ENCODE measurements at places on chromosomes 3 and 15.

GRCh38 chr15:68374168-68374745, 57.7 kb downstream of the ITGA11 start:
- DNase-seq = no peak

GRCh38 chr3:189013224-189013888, 158.4 kb upstream of the TPRG1 start:
- DNase-seq = no peak

GRCh38 chr3:134858441-134859035, 63.5 kb downstream of the EPHB1 start:
- no peak for DNase-seq

GRCh38 chr3:131568460-131568859, 65.7 kb upstream of the MRPL3 start:
- no peak for DNase-seq

GRCh38 chr15:99476413-99477222, 89.2 kb upstream of the MEF2A start:
- peak; percentile 70 for DNase-seq

- DNase-seq = no peak
Measured at GRCh38 chr3:153293265-153293664, 131.2 kb downstream of the RAP2B start.

GRCh38 chr3:102511639-102512038, 76.8 kb downstream of the ZPLD1 start:
- DNase-seq = no peak

- DNase-seq = no peak
Measured at GRCh38 chr3:17802950-17803349, 60.5 kb upstream of the TBC1D5 start.

DNA sequence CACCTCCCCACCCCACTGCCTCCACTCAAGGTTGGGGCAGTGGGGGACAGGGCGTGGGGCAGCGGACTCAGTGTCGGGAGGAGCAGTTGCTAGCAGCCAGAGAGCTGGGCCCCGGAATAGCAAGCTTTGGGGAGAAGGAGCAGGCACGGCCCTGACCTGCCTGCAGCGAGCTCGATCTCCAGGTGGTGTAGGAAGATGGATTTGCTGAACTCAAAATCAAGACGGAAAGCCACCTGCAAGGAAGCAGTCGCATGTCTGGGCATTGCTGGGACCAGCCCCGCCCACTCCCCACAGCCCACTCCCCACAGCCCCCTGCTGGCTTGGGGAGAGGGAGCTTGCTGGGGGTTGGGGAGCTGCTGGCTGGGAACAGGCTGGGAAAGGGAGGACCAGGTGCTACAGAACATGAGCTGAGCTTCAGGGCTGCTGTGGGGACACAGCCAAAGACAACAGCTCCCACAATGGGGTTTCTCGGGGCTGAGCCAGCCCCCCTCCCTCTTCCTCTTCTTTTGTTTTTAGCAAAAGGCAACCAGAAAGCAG, 38.0 kb downstream of the FEM1B start:
- peak; percentile 17 for DNase-seq

DNA sequence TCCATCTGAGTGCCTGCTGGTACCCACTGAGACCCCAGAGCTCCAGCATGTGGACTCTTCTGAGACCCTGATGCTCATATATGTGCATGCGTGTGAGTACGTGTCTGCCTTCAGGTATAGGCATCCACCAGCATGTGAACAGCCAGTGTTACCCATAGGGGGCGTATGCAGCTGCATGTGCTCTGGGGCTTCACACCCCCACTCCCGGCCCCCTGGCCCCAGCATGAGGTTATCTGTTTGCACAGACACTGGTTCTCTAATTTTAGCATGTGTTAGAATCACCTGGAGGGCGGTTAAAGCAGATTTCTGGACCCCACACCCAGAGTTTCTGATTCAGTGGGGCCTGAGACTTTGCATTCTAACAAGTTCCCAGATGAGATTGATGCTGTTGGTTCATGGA, 824 bp upstream of the CILP start:
- DNase-seq = no peak

DNA sequence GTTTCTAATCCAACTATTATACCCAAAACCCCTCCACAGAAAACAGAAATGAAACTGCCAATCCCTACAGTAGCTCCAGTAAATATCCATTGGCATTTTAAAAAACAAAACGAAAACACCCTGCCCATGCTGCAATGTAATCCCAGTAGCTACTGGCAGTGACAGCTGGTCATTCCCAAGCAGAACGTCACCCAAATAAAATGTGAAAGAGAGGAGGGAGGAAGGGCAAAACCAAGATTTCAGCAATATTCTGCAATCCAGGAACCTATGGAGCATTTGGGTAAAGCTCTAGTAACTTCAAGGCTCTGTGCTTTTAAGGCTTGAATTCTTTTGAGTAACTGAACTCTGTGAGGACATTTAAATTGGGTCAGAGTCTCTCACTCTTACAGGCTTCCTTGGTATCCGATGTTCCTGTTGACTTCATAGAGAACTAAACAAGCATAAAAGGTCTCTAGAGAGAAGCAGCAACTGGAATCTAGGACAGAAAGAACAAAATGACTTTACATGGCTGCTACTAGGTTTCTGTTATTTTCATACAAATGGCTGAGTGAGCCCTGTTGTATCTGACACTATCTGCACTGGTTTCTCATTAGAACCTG, 136.2 kb downstream of the TNIK start:
- DNase-seq = no peak

- no peak for DNase-seq
Measured at GRCh38 chr3:144109944-144110343, 138.3 kb downstream of the DIPK2A start.

- no peak for DNase-seq
Measured at GRCh38 chr3:123685780-123686179, 100.9 kb upstream of the HACD2 start.

DNA sequence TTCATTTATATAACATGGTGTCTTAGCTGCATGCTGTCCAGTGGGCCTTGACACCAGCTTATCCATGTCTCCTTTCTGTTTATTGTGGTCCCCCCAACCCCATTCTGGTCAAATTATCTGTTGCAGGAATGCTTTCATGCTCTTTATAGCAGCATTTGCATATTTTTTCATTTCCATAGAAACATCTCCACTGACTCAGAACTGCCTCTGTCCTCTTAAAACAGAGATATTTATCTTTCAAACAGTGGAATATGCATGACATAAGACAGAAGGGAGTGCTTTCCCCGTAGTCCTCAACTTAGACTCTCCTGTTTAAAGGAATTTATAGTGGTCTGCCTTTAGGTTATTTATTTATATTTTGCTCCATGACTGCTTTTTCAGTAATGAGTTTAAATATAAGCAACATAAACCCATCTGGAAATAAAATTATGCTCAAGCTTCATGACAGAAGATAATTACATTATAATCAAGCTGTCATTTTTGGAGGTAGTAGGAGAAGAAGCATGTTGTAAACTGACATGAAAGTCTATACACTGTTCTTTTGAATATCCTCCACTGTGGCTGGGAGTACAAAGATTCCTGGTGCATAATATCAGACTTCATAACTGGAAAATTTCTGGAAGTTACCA, 179.5 kb upstream of the CD96 start:
- no peak for DNase-seq

- DNase-seq = no peak
Measured at GRCh38 chr3:151563305-151563704, 102.4 kb upstream of the IGSF10 start.

DNA sequence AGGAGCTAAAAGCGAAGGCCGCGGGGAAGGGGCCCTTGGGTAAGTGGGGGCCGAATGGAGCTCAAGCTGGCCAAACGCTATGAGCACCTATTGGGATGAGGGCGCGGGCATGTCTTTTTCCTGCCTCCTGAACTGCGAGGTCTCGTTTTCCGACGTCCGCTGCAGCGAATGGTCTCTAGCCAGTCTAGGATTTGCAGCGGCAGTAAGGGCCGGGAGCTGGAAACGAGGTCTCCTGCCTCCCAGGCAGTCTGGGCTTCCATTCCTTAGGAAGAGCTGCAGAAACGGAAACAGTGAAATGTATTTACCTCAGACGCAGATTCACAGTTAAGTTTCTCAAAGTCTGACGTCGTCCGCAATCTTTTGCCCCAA, 517 bp downstream of the TMA7 start:
- no peak for DNase-seq

- no peak for DNase-seq
Measured at GRCh38 chr15:55526559-55527036, 18.6 kb upstream of the DNAAF4 start.

DNA sequence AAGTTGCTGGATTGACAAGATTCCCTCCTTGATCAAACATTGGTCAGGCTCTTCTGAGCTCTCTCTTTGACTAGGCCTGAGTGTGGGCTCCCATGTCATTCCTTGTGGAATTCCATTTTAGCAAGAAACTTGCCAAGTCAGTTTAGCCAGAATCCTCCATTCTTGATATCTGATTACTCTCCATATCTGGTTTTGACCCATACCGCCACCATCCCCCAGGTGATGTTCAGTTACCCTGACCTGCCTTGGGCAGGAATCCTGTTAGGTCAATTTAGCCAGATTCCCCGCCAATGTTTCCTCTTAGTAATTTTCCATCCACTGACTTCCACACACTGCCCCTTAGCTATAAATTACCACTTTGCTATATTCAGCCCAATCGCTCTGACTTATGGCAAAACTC, 1.0 kb upstream of the PCCB start:
- DNase-seq = no peak

DNA sequence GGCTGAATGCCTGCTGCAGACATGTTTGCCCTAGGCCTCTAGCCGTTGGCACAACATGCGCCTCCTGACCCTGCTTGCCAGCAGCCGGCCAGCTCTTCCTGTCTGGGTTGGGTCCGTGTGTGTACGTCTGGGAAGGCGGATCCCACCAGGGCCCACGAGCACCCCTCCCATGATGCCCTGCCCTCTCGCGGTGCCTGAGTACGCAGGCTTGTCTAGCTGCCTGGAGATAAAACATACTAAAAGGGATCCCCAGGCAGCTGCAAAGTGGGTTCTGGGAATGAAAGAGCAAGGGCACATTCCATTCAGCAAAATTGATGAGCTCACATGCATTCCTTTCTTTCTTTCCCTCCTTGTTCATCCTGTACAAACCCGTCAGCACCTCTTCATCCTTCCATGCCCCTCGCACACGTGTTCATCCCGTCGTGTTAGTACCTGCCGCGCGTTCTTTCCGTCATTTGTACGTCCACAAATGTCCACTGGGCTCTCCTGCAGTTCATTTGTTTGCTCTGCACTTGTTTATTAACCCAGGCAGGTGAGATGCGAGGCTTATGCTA, 74.3 kb downstream of the FBLN2 start:
- no peak for DNase-seq

DNA sequence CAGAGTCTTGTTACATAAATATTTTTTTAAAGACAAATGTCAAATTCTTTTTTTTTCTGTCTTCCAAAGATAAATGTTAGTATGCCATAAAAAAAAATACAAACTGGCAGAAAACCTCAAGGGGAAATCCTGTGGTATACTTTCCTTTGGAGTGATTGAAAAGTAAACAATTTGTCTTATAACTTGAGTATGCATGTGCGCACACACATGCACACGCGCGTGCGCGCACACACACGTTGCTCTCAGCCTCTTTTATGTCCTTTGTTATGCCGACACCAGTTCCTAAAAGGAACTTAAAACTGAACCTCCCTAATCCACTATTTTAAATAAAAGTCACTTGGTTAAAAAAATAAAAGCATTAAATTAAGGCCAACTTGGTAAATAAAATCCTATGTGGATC, 58.1 kb downstream of the TGFBR2 start:
- DNase-seq = no peak

GRCh38 chr3:48016301-48016973, at the start of gene MAP4:
MAP4 (minus strand) TSS chr3:48016416; CDS start chr3:47998860, 17,556 bp downstream.
- DNase-seq = no peak

GRCh38 chr3:40200692-40201316, 108.7 kb upstream of the EIF1B start:
- DNase-seq = no peak

GRCh38 chr15:35167675-35168074, 82.6 kb upstream of the NANOGP8 start:
- DNase-seq = no peak

DNA sequence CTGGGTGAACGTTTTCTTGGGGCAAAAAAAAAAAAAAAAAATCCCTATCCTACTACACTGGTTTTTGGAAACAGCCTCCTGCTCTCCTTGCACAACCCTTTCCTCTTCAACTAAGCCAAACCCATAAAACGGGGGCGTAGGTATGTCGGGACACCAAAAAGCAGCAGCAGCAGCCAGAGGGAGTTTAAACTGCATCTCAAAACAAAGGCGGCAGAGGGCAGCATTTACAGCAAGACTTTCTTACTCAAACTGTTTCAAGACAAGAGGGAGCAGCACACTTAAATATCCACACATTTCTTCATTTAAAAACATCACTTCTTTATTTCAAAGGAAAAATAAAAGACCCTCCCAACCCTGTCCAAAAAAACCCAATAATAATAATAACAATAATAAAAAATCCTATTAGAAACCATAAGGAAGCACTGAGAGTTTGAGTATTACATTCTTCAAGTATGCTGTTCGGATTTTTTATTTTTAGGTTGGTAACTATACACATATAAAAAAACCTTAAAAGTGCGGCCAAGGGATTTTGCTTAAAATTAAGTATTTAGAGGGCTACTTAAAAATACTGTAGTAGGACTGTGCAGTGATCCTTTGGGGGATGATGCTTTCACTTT, 43.9 kb upstream of the PLXND1 start:
- DNase-seq = no peak

DNA sequence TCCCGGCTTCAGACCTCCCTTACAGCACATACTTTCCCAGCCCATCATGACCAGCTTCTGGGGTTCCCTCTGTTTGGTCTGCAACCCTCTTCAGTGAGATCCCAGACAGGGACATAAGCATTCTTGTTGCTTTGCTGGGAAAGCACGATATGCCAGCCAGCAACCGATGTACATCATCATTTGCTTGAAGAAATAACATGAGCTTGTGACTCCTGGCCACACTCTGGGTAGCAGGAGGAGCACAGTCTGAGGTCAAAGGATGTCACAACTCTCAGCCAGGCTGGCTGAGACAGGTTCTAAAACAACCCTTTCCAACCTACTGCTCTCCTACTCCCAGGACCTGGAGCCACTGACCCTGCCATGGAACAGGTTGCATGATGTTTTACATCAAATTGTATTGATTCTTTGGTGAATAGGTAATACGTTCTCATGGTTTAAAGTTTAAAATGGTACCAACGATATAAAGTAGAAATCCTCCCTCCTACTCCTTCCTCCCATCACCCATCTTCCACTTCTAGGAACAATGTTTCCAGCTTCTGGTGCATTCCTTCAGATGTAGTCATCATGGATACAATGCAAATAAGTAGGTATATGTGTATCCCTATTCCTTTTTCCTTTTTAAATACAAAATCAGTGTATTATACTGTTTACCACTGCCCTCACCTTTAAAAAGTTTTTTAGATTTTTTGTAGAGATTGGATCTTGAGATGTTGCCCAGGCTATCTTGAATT, 190.3 kb downstream of the OPA1 start:
- DNase-seq = no peak

DNA sequence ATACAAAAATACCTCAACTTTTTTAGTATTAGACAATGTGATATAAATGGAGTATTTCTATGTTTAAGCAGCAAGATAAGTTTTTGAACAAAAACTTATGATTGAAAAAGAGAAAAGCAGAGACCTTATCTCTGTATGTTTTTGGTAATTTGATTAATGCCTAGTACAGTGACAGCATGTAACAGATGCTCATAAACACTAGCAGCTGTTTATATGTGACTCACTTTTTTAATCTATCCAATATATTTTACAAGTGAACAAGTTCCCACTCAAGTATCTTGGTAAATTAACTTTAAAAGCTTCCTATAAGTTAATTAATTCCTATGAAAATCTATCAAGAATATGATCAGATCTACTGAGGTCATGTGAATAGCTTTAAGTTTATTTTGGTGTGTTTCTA, 55.1 kb downstream of the NGLY1 start:
- DNase-seq = no peak

Data from activated naive CD8-positive, alpha-beta T cell treated with anti-CD3 and anti-CD28 coated beads, Interleukin-2, amount 10 ng/mL, durations not matched to agents 7 days and 5 days (primary cell).